ENCODE measurements at places on chromosomes 7 and 10.

GRCh38 chr7:80724249-80724871 is 85.9 kb downstream of the CD36 start:
- DNase-seq: peak; percentile 6

GRCh38 chr10:3777981-3778691 is 6.9 kb downstream of the KLF6 start:
- no peak for DNase-seq

- no peak for DNase-seq
These were observed 10.4 kb downstream of the RALA start for GRCh38 chr7:39633563-39634477.

- DNase-seq: no peak
These were observed 1.2 kb downstream of the SUV39H2 start for GRCh38 chr10:14879928-14880193.

DNA sequence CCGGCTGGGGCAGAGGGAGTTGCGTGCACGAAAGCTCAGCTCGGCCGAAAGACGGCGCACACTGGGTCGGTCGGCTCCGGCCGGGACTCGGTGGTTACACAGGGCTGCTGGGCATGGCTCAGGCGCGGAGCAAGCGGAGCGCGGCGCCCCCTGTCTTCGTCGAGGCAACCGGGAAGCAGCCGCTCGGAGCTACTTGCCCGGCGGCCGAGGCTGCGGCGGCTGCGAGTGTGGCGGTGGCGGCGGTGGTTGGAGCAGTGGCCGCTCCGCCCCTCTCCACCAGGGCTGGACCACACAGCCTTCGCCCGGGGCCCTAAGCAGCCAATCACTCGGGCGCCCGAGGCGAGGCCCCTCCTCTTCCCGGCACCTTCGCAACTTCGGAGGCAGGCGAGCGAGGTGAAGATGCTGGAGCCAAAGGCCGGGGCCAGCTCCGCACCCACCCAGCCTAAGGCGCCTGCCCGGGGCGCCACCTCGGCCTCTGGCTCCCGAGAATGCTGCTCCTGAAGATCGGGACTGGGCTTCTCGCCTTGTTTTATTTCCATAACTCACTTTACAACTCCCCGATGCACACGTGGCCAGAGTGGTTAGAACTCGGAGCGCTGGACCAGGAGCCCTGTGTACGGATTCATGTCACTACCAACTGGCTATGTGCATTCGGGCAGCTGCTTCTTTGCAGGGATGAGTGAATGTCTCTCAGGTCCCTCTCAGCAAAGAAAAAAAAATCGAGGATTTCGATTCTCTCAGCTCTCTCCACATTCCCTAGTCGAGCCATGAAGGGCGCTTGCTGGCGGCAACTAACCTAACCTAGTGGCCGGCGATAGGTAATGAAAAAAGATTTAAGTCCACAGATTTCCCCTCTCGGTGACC is at the start of gene TLL2:
Gene TLL2 (minus strand): TSS at position 229 of the 864 bp plus-strand sequence. CDS start 241 bp downstream, outside the sequence.
- peak; percentile 69 for DNase-seq

Measured in PC-3 (cell line).